Activated naive CD4-positive, alpha-beta T cell treated with anti-CD3 and anti-CD28 coated beads, Interleukin-2, amount 50 U/mL, for 16 hours (primary cell): ENCODE measurements at places on chromosomes 3 and 15.
A peak's percentile ranks its signal among the peaks of the same experiment; 100 is the strongest.

DNA sequence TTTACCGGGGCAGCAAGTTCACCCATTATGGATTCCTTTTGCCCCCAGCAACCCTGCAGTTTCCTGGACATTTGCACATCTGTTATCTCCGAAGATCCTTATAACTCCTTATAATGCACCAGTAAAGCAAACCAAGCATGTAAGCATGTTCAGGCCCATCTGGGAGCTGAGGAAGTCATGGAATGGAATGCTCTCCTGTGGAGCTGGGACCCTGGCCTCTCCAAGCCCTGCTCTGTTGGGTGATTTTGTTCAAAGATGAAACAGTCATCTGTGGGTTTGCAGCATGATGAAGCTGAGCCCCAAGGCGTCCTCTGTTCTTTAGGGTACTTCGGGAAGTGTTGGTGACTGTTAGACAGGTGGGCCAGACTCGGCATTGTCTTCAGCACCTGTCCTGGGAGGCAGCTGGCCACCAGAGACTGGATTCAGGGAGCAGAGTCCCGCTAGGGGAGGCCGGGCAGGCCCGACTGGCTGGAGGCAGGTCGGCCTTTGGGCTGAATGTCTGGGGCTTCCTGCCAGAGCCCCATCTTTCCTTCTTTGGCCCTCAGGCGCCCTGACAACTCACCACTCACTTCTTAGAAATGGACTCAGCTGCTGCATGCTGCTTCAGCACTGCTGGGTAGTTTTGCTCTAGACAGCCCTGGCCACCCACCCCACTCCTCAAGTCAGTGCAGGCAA, 3.9 kb downstream of the DNAH1 start:
- DNase-seq: no peak

DNA sequence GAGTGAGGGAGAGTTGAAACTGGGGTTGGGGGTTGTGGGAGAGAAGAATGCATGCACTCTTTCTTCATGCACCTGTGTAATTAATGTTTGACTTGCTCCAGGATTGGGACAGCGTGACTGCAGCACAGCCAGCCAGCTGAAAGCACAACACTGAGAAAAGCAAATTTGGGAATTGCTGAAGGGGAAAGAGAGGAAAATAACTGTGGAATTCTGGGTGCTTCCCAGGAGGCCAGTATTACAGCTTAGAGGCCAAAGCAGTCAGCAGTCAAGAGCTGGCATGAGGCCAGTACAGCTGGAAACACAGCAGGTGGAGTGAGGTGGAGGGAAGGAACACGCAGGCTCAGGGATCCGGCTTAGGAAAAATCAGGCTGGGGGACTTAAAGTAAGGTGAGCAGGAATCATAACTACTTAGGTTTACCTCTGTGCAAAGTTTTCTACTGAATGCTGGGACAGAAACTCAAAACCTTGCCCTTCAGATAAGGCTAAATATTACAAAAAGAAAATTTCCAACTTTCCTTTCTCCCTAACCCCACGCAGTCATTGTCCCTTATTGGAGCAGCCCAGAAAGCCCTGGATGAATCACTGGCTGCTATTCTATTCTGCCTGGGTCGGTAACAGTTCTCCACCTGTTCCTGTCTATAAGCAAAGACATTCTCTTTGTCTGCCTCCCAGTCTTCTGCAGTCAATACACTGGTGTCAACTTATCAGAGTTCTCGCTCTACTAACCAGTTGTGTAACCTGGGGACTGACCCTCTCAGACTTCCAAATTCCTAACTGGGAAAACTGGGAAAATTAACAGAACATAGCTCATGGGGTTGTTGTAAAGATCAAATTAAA, 167.2 kb downstream of the MAGI1 start:
- DNase-seq: no peak

- no peak for DNase-seq
Observed at GRCh38 chr15:98195796-98196195, 235.3 kb downstream of the ARRDC4 start.

DNA sequence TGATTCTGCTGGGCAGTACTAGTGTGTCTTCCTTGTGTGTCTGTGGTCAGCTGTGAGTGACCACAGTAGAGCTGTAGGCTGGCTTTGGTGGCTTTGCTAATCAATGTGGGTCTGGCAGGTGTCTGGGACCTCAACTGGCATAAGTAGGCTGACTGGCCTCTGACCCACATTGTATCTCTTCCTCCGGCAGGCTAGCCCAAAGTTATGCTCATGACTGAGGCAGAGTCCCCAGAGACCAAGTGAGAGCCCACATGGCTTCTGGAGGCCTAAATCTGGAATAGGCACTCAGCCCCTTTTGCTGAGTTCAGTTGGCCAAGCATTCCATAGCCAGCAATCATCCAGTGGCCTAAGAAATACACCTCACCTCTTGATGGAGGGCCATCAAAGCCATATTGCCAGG, 289.1 kb upstream of the SUCLG2 start:
- DNase-seq: no peak

- peak; percentile 48 for DNase-seq
Observed at GRCh38 chr15:74302821-74303359, 64.6 kb downstream of the CYP11A1 start.

- DNase-seq: no peak
Observed at GRCh38 chr3:98680723-98681122, 82.4 kb upstream of the ST3GAL6 start.

- DNase-seq: no peak
Observed at GRCh38 chr15:29046281-29046810, 160.6 kb downstream of the APBA2 start.

- peak; percentile 43 for DNase-seq
Observed at GRCh38 chr3:172106989-172107388, 67.6 kb downstream of the FNDC3B start.

GRCh38 chr3:183435661-183436060, 7.2 kb upstream of the MCF2L2 start:
- DNase-seq: no peak

DNA sequence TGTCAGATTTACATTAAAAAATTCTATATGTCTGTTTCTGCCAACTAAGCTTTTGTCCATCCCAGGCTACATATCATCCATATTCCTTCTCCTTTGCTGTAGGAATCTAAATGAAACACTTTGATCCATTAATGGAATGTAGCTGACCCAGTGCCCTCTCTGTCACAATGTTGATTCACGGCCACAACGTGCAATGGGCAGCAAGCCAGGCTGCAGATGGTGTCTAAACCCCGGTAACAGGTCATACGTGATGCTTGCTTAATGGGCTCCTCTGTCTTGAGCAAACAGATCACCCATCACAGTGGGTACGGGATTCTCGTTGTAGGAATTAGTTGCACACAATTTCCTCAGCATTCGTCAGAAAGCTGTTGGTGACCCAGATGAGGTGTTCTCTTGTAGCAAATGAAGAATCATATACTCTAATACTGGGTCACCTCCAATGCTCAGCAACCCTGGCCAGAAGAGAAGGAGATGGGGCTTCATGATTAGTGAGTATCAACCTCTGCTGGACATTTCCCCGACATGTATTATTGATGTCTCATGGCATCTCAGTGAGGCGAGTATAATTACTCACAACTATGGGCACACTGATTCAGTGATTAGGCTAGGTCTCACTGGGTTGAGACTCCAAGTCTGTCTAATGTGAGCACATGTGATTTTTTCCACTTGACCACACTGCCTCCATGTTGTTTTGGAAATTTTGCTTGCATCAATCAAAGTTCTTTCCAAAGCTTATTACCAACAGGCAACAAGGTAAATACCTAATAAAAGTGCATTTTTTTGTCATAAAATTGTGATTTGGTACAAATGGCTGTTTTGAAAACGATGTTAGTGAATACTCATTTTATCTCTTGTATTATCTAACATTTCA, 12.9 kb upstream of the DCBLD2 start:
- no peak for DNase-seq
